ENCODE measurements at places on chromosomes 7 and 10.

GRCh38 chr10:106826716-106827115 is 337.8 kb downstream of the SORCS1 start:
- DNase-seq, result no peak

GRCh38 chr7:91941450-91941849 is 788 bp downstream of the AKAP9 start:
- no peak for DNase-seq

DNA sequence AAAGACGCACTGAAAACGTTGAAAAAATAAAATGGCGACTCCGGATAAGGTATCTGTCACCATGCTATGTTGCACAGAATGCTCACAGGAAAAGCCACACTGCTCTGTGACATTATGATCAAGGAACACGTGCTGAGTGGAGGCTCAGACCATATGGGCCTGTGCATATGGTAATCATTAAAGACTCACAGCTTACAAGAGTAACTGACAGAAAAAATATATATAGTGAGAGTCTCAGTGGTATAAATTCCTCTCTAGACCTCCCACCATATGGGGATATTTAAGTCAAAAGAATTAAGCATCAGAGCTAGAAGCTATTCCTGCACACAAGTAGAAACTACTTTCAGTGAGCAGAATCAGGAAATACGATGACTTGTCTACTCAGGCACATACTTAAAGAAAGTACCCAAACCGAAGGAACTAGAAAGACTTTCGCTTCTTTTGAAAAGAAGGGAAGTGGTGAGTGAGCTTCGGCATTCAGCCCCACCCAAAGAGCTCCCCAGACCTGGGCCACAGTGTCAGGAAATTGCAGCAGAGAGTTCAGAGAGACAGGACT is 65.1 kb upstream of the MPP7 start:
- DNase-seq, result no peak

- no peak for DNase-seq
Measured at GRCh38 chr7:22786290-22786932, 36.2 kb downstream of the TOMM7 start.

GRCh38 chr7:20064974-20065862 is 152.0 kb downstream of the MACC1 start:
- peak; percentile 59 for DNase-seq

GRCh38 chr7:28062197-28062991 is 118.2 kb downstream of the JAZF1 start:
- no peak for DNase-seq

- DNase-seq, result no peak
Measured at GRCh38 chr7:120973849-120974248, 14.7 kb upstream of the CPED1 start.
